SJCRH30 (cell line): ENCODE measurements at places on chromosomes 12 and 14.

- DNase-seq, result no peak
These were observed 61.8 kb downstream of the GALNT16 start for GRCh38 chr14:69321601-69322330.

GRCh38 chr12:77060883-77061240, 4.5 kb downstream of the E2F7 start:
- DNase-seq, result no peak

DNA sequence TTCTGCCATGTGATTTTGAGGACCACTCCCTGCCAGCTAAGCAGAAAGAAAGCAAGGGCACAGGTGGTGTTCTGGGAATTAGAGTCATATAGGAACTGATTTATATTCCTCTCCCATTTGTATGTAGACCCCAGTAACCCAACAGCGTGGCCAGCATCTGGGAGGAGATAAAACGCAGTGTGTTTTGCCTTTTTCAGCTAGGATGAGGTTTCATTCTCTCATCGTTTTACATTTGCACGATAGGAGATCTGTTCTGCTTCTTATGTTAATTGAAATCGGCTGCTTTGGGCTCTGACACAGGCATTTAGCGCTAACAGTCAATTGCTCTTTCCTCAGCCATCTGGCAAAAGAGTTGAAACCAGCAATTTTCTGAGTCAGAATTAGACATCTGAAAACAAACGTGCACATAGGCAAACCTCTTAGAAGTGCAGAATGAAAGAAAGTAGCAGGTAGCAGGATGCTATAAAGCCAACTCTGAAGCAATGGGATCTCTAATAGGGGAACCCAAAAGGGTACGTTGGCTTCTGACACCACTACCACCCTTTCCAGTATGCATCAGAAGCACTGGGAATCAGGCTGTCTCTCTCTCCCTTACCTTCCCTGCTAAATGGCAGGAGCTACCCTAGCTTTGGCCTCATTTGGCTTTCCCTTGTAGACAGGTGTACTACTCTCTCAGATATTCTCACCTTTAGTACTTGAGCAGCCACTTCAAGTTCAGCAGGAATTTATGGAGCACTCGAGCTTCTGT, 219.1 kb downstream of the PHLDA1 start:
- peak; percentile 26 for DNase-seq

DNA sequence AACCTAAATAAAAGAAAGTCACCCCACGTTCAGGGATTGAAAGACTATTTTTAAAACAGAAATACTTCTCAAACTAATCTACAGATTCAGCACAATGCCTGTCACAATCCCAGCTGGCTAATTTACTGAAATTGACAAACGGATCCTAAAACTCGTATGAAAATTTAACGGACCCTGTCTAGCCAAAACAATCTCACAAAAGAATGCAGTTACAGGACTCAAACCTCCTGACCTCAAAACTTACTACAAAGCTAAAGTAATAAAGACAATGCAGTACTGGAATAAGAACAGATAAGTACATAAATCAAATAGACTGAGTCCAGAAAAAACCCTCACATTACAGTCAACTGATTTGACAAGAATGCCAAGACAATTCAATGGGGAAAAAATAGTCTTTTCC, 48.8 kb downstream of the IPO8 start:
- no peak for DNase-seq

DNA sequence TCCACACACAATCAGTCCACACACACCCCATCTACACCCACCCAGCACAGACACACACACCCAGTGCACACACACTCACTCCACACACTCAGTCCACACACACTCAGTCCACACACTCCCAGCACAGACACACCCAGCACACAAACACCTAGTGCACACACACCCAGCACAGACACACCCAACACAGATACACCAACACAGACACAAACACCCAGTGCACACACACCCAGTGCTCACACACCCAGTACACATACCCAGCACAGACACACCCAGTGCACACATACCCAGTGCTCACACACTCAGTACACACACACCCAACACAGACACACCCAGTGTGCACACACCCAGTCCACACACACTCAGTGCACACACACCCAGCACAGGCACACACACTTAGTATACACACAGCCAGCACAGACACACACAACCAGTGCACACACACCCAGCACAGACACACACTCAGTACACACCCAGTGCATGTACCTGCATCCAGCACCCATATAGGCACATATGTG, 63.8 kb downstream of the ADGRD1 start:
- DNase-seq, result no peak

DNA sequence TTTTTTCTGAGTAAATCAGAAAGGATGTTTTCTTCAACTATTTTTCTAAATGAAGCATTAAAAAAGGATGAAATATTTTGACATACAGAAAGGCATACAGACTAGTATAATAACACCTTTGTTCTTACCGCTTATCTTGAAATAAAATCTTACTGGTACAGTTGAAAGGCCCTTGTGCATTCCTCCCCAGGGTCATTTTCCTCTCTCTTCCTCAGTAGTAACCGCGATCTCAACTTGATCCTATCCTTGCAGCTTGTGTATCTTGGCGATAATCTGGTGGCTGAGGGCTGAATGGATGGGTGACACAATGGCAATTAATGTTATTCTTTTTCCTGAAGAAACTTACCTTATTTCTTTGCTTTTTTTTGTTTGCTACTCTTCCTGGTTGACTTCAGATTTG, 18.5 kb downstream of the GAS2L3 start:
- peak; percentile 9 for DNase-seq

GRCh38 chr14:32514681-32515080, 185.6 kb downstream of the AKAP6 start:
- DNase-seq, result no peak

DNA sequence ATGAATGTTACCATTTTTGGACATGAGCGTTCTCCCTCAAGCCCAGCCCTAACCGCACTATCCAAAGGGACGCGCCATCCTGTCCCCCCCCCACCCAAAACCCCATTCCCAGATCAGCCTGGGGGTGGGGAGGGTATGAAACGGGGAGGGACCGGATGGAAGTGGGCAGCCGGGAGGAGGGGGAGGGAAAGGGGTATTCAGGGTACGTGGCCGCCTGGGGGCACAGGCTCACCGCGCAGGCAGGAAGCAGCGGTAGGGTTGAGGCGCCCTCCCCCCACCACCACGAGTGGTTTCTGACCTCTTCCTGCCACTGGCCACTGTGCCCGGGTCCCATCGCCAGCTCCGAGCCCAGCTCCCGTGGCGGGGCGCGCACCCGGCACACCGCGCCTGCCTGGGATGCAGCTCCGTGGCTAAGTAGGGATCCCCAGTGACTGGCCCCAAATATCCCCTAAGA, 1.4 kb downstream of the ACTN1 start:
- DNase-seq, result peak; percentile 87

- peak; percentile 16 for DNase-seq
These were observed 3.4 kb upstream of the PPM1A start for GRCh38 chr14:60245380-60246177.

GRCh38 chr14:91032248-91032647, 28.2 kb downstream of the RPS6KA5 start:
- DNase-seq, result no peak

- no peak for DNase-seq
These were observed 348.0 kb upstream of the SOX5 start for GRCh38 chr12:24297516-24297915.
